ENCODE measurements at places on chromosomes 7 and 10. TPM values are rescaled to one million over a fixed set of nuclear protein-coding genes. Genes with fewer than 3 reads are reported as not detected.

DNA sequence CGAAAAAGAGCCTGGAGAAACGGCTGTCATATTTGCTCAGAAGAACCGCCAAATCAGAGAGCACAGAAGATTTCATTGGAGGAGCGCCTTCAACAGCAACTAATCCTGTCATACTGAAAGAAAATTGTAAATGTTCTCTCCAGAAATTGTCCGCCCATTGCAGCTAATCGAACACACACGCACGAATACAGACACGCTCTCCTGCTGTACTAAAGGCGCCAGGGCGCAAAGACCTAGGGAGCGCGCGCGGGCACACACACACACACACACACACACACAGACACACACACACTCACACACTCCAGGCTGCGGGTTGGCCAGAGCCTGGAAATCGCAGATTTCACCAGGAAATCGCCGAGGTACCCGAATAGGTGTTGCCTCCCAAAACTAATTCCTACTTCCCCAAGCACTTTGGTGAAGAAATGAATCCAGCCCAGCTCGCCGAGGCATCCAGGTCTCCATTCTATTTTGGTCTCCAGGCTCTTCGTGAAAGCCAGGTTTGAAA is at the start of gene CHRM2:
CHRM2 (plus strand) TSS at position 157 of the 505 bp plus-strand sequence. CDS start 146,214 bp downstream, outside the sequence.
- H3K27me3 ChIP-seq, result no peaks in the 10 kb centered on the region
- no peak within 1 kb of the TSS for H3K27ac ChIP-seq
- no peak within 1 kb of the TSS for H3K4me3 ChIP-seq
- no peaks in the 10 kb centered on the region for H3K36me3 ChIP-seq

GRCh38 chr7:101153969-101154692 is at the start of gene AP1S1:
AP1S1 (plus strand) TSS chr7:101154476; CDS start chr7:101154515, 39 bp downstream.
- H3K4me1 ChIP-seq, result peaks cover 13% of the 10 kb centered on the region
- H3K27ac ChIP-seq, result no peak within 1 kb of the TSS
- peaks cover 2% of the 10 kb centered on the region for H3K36me3 ChIP-seq
- H3K27me3 ChIP-seq, result no peaks in the 10 kb centered on the region

DNA sequence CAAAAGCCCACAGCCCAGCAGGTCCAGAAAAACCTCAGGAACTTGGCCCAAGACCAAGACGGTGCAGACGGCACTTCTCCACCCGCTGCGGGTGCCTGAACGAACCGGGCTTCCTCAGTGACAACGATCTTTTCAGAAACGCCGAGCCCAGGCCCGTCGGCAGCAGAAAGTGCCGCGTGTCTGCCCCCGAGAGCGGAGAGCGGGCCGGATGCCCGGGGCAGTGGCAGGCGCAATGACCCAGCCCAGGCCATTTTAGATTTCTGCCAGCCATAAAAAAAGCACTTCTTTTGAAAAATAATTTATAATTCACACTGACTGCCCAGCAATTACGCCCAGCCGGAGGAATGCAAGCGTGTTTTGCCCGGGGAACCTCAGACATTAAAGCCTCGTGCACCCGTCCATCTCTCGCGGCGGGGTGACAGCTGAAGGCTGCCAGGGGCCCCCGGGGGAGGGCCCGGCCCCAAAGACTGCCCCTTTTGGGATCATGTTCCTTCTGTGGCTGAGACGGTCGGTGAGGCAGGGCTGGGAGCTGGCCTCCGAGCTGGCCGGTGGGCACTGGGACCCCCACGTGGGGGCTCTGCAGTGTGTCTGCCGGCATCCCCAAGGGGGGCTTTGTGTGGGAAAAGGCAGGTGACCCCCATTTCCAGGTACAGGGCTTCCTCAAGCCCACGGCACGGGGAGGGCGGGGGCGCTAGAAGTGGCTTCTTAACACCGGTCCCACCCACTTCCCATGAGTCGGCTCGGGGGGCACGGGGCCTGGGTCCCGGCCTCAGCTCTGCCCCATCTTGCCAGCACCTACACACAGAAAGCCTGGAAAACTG is 71.3 kb upstream of the PDGFA start:
- DNase-seq, result no peak
- H3K4me3 ChIP-seq, result no peak overlapping the region
- H3K27ac ChIP-seq, result no peak overlapping the region

- no peak for DNase-seq
- H3K4me1 ChIP-seq, result no peaks in the 10 kb centered on the region
- no peak overlapping the region for H3K4me3 ChIP-seq
- H3K27me3 ChIP-seq, result no peaks in the 10 kb centered on the region
These were observed 45.2 kb downstream of the PCLO start for GRCh38 chr7:83117466-83117865.

DNA sequence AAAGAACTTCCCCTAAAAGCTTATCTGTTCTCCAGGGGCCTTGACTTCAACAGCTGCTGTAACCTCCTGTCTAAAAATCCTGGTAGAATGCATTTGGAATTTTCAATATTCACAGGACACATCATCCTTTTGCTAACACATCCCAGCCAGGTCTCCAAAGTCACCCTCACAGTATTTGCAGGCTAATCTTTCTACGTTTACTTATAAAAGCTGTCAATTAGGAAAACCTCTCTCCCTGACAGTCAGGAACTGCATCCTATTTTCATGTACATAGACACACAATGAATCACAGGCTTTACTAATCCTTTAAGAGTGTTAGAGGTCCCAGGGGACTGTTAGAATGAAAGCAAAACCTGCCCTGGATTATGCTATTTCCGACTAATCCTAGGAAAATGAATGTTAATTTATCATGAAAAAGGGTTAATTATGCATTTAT is 102.2 kb downstream of the GFRA1 start:
- H3K27me3 ChIP-seq, result no peaks in the 10 kb centered on the region
- H3K4me1 ChIP-seq, result no peaks in the 10 kb centered on the region
- no peak overlapping the region for H3K27ac ChIP-seq
- H3K4me3 ChIP-seq, result no peak overlapping the region
- no peaks in the 10 kb centered on the region for H3K36me3 ChIP-seq

- H3K27ac ChIP-seq, result no peak overlapping the region
- DNase-seq, result no peak
- H3K4me3 ChIP-seq, result no peak overlapping the region
- no peaks in the 10 kb centered on the region for H3K27me3 ChIP-seq
- no peaks in the 10 kb centered on the region for H3K4me1 ChIP-seq
These were observed 39.2 kb upstream of the JCAD start for GRCh38 chr10:30098629-30099028.

GRCh38 chr7:44216019-44216418 is 15.2 kb downstream of the YKT6 start:
- H3K27me3 ChIP-seq, result no peaks in the 10 kb centered on the region
- H3K36me3 ChIP-seq, result peaks cover 23% of the 10 kb centered on the region
- H3K27ac ChIP-seq, result no peak overlapping the region
- H3K4me3 ChIP-seq, result no peak overlapping the region
- no peaks in the 10 kb centered on the region for H3K4me1 ChIP-seq

DNA sequence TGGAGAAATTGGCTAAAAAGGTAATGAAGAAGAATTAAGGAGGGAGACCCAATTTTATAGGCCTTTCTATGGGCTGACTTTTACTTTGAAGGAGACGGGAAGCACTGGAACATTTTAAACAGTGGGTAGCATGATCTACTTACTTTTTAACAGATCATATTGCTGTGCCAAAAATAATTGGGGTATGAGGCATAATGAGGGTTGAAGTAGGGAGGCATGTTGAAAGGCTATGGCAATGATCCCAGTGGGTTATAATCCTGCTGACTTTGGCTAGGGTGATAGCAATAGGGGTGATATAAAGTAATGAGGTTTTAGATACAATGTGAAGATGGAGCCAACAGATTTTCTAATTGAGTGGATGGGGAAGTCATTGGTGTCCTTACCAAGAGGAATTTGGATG is 73.2 kb downstream of the GPR37 start:
- H3K27me3 ChIP-seq, result no peaks in the 10 kb centered on the region
- DNase-seq, result no peak
- no peaks in the 10 kb centered on the region for H3K4me1 ChIP-seq
- no peak overlapping the region for H3K4me3 ChIP-seq
- no peaks in the 10 kb centered on the region for H3K36me3 ChIP-seq

- no peak for DNase-seq
- H3K4me1 ChIP-seq, result no peaks in the 10 kb centered on the region
- no peaks in the 10 kb centered on the region for H3K36me3 ChIP-seq
- H3K27me3 ChIP-seq, result no peaks in the 10 kb centered on the region
- no peak overlapping the region for H3K27ac ChIP-seq
These were observed 34.2 kb upstream of the POM121L12 start for GRCh38 chr7:53001221-53001620.

- H3K27me3 ChIP-seq, result no peaks in the 10 kb centered on the region
- DNase-seq, result no peak
- no peaks in the 10 kb centered on the region for H3K4me1 ChIP-seq
- H3K27ac ChIP-seq, result no peak overlapping the region
These were observed 315.3 kb downstream of the CXCL12 start for GRCh38 chr10:44069573-44069972.

DNA sequence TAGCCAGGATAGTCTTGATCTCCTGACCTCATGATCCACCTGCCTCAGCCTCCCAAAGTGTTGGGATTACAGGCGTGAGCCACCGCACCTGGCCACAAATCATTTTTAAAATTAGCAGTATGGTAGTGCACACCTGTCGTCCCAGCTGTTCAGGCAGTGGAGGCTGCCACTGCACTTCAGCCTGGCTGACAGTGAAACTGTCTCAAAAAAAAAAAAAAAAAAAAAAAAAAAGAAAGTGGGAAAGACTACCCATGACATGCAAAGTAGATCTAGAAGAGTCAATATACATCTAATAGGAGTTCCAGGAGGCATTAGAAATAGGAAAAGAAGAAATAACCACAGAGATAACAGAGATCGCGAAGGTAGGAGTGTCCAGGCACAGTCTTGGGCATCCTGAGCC is 3.2 kb downstream of the CSGALNACT2 start:
- H3K36me3 ChIP-seq, result no peaks in the 10 kb centered on the region
- no peak overlapping the region for H3K27ac ChIP-seq
- peaks cover 82% of the 10 kb centered on the region for H3K4me1 ChIP-seq
- no peaks in the 10 kb centered on the region for H3K27me3 ChIP-seq
- H3K4me3 ChIP-seq, result no peak overlapping the region
- DNase-seq, result no peak

DNA sequence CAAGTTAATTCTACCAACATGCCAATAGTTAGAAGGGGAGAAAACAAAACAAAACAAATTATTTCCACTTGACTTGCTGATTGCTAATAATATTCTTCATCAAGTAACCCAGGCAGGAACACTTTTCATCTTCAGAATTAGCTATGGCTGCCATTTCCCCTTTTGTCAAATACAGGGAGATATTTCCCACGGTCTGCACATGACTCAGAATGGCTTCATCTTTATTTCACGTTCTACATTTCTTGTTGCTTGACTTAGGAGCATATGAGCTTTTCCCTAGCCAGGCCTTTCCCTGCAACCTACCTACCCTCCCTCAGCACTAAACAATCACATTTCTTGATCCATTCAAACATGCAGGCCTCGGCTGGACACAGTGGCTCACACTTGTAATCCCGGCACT is 6.5 kb downstream of the CPVL start:
- H3K27me3 ChIP-seq, result no peaks in the 10 kb centered on the region
- no peak for DNase-seq
- H3K36me3 ChIP-seq, result no peaks in the 10 kb centered on the region
- H3K27ac ChIP-seq, result no peak overlapping the region
- H3K4me3 ChIP-seq, result no peak overlapping the region

GRCh38 chr7:128167791-128168666 is 73.0 kb upstream of the LEP start:
- no peak for DNase-seq
- H3K4me3 ChIP-seq, result no peak overlapping the region
- H3K27me3 ChIP-seq, result peaks cover 20% of the 10 kb centered on the region
- peaks cover 24% of the 10 kb centered on the region for H3K4me1 ChIP-seq
- no peak overlapping the region for H3K27ac ChIP-seq
- H3K36me3 ChIP-seq, result no peaks in the 10 kb centered on the region

- no peak for DNase-seq
- no peak overlapping the region for H3K4me3 ChIP-seq
- H3K4me1 ChIP-seq, result no peaks in the 10 kb centered on the region
- no peak overlapping the region for H3K27ac ChIP-seq
- H3K36me3 ChIP-seq, result no peaks in the 10 kb centered on the region
- H3K27me3 ChIP-seq, result no peaks in the 10 kb centered on the region
These were observed 286.3 kb downstream of the FGFR2 start for GRCh38 chr10:121311812-121312443.

DNA sequence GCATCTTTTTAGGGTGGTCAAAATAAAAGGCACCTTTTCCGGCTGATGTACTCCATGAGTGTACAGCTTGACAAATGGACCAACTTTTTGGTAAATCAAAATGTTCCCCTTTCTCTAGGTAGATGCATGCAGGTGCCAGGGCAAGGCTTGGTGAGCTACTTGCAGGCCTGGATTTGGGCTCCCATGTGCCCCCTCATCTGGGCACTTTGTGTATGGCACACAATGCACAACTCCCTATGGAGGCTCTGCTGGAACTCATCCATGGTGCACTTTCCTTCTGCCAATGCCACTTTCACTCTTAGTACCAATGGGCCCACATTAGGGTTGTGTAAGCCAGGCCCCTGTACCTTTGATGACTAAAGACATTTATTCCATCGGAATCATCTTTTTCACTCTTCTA is 300.8 kb downstream of the SDHAF3 start:
- no peaks in the 10 kb centered on the region for H3K27me3 ChIP-seq
- H3K4me1 ChIP-seq, result no peaks in the 10 kb centered on the region
- no peak for DNase-seq
- H3K36me3 ChIP-seq, result no peaks in the 10 kb centered on the region
- H3K4me3 ChIP-seq, result no peak overlapping the region

DNA sequence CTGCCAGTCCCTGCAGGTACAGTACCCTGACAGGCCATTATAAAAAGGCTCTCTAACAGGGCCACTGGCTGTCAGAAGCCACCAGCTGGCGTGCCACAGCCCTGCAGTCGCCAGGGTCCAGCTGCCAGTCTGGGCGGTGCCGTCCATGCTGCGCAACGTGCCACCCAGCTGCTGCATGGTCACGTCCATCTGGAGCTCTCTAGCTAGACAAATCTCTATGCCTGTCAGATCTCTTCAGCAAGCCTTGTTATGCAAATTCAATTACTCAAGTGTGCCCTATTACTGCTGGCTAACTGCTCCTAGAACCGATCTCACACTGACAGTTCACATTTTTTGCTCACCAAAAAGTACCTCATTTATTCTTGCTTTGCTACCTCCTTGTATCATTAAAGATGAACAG is 75.9 kb downstream of the HIBADH start:
- DNase-seq, result no peak
- no peaks in the 10 kb centered on the region for H3K27me3 ChIP-seq
- H3K4me3 ChIP-seq, result no peak overlapping the region
- H3K4me1 ChIP-seq, result no peaks in the 10 kb centered on the region
- no peaks in the 10 kb centered on the region for H3K36me3 ChIP-seq

- H3K36me3 ChIP-seq, result no peaks in the 10 kb centered on the region
- H3K4me3 ChIP-seq, result no peak overlapping the region
- DNase-seq, result no peak
- H3K27me3 ChIP-seq, result no peaks in the 10 kb centered on the region
- H3K27ac ChIP-seq, result no peak overlapping the region
- no peaks in the 10 kb centered on the region for H3K4me1 ChIP-seq
These were observed 259.1 kb upstream of the KLF6 start for GRCh38 chr10:4043897-4044665.

The HNRNPA2B1 gene
- 450 TPM for total RNA-seq

The GTF2IRD2 gene
- 35.9 TPM for total RNA-seq

The PTN gene
- total RNA-seq, result not detected

The CTNNA3 gene
- not detected for total RNA-seq

The CHST3 gene
- total RNA-seq, result not detected

The SPDYE2B gene
- total RNA-seq, result not detected

The AKR1C2 gene
- total RNA-seq, result not detected

The NUPR2 gene
- total RNA-seq, result not detected

The CCDC172 gene
- not detected for total RNA-seq

The CALHM3 gene
- total RNA-seq, result not detected

The CACNB2 gene
- not detected for total RNA-seq

The CALHM2 gene
- total RNA-seq, result 80.5 TPM

All from CD4-positive, alpha-beta memory T cell (primary cell).